OCI-M1 (cell line): ENCODE measurements at places on chromosomes 5 and 9.

DNA sequence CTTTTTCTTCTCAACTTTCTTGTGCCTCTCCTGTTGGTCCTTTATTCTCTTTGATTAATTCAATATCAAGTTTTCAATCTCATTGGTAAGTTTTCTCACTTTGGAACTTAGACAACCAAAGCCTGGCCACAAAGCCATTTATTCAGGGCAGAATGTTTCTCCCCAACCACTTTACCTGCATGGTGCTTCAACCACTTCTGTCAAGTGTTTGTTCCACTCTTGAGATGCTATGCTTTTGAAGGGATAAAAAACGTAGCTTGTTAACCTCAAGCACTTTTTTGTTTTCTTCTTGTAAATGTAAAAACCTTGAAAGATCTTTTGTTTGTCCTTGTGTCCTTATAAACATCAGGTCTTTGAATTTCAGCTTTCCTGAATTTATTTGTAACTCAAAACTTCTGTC, 966.7 kb downstream of the MAT2B start:
- no peak for DNase-seq

DNA sequence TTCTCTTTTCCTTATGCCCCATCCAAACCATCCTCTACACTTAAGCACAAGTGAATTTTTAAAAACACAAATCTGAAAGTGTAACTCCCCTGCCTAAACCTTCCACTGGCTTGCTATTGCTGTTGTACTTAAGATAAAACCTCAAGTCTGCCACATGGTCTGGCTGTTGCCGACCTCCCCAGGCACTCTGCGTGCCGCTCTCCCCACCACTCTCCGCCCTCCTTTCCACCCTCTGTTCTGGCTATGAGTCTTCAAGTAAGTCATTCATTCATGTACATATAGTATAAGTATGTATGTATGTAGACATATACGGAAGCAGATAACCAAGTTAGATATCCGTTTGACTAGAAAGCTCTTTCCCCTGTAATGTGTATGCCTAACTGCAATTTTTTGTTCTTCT, 94.7 kb upstream of the ANKRD55 start:
- DNase-seq, result peak; percentile 21

DNA sequence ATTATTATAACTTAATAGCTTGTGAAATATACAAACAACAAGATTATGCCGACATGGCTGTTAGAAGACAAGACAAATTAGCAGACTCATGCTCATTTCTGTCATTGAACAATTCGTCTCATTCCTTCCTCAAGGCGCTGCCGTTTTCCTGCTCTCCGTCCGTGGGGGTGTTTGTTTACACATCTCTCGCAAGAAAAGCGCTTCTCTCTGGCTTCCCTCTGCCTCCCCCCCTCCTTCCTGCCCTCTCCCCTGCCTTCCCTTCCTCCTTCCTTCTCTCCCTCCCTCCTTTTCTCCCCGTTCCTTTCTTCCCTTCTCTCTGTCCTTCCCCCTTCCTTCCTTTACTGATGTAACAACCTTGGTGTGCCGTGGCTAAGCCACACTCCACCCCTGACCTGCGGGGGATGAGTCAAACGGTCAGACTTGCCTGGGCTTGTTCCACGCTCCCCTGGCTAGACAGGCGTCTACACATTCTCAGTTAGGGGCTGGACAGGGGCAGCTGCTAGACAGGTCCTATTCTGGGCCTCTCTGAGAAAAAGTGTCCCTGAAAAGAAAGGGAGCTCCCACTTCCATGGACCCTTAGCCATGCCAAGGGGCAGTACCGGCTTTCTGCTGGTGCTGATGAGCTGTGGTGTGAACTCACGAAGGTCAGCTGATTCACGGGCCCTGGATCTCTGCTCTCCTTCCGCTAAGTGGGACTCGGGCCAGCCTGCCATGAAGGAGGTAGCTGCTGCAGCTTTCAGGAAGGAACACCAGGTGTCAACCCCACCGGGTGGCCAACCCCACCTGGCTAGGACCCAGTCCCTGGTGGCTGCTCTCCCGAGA, 32.0 kb upstream of the SPTLC1 start:
- DNase-seq, result peak; percentile 43

GRCh38 chr5:176644878-176645670, 2.2 kb upstream of the TSPAN17 start:
- DNase-seq, result no peak

DNA sequence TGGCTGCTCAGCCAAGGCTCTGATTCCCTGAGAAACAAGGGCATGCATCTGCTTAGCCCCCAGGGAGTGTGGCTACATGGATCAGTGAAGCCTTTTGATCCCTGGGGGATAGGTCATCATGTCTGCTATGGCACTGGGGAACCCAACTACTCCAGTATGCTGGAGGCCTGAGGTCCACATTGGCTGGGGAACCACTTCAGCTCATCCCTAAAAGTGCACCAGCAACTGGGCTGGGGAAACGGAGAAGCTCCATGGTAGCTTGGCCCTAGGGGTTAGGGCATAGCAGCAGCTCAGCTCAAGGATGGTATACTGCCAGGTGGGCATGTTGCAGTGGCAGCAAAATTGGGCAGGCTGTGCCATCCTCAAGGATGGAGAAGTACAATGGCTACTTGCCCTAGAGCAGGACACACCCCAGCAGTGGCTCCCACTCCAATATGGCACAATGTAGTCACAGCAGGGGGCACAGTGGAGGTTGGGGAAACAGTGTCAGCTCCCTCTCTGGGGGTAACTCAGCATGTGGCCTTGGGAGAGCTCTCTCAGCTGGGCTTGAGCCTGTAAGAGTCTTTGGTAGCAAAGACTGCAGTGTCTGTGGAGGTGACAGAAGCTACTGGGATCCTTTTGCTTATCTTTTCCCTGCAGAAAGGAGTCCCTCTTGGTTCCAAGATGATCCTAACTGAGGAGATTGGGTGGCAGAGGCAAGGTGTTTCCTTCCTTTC, 111.5 kb upstream of the FSTL4 start:
- DNase-seq, result no peak

- DNase-seq, result no peak
Observed at GRCh38 chr9:132645306-132645705, 24.5 kb downstream of the DDX31 start.

- DNase-seq, result no peak
Observed at GRCh38 chr9:130962418-130963316, 23.6 kb upstream of the FIBCD1 start.

GRCh38 chr5:80355686-80356085, 35.9 kb downstream of the SPZ1 start:
- DNase-seq, result no peak

- DNase-seq, result no peak
Observed at GRCh38 chr9:120378680-120379079, 201.3 kb downstream of the CDK5RAP2 start.

GRCh38 chr5:122877518-122877917, 32.1 kb downstream of the SNX24 start:
- DNase-seq, result no peak

DNA sequence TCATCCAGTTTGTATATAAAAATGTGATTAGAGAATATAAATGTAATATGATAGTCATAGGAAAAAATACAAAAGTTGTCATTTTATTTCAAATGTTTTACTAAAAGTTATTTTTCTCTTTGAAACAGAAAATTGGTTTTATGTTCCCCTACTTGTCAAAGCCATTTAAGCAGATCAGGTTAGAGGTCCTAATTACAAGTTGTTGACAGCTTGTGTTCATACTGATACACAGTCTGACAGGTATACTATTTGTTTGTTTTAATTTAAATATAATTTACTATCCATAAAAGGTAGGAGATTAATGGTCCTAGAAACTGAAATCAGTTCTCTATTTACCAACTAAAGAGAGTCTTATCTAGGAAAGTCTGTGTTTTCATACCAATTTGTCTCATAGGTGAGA, 250.4 kb upstream of the TMEM161B start:
- DNase-seq, result no peak

DNA sequence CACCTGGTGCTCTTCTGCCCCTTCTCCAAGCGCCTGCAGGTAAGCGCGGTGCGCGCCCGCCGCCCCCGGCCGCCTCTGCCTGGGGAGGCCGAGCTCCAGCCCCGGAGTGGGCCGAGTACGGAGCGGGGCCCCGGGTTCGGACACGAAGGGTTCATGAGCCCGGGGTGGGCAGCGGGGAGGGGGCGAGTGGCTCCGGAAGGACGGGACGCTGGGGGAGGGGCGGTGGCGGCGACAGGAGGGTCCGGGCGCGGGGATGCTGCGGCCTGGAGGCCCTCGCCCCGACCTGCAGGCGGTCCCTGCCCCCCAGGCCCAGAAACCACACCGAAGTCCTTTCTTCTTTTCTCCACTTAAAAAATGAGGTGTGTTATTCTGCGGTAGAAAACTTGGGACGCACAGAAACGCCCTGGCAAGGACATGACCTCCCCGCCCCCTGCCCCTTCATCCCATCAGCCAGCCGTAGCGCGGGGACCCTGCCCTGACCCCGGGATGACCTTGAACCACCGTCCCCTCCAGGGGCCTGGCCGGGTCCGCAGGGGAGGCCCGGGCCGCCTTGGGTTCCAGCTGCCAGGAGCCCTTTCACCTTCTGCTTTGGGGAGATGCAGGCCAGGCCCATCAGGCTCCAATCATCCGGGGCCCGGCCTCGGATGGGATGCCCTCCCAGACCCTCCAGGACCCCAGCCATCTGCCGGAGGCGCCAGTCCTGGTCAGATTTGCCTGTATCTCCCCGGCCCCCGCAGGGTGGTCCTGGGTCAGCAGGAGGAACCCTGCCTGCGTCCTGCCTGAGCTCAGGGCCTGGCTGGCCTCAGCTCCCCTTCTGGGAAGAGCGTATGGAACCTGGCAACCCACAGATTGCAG, 545 bp downstream of the DIPK1B start:
- DNase-seq, result no peak

DNA sequence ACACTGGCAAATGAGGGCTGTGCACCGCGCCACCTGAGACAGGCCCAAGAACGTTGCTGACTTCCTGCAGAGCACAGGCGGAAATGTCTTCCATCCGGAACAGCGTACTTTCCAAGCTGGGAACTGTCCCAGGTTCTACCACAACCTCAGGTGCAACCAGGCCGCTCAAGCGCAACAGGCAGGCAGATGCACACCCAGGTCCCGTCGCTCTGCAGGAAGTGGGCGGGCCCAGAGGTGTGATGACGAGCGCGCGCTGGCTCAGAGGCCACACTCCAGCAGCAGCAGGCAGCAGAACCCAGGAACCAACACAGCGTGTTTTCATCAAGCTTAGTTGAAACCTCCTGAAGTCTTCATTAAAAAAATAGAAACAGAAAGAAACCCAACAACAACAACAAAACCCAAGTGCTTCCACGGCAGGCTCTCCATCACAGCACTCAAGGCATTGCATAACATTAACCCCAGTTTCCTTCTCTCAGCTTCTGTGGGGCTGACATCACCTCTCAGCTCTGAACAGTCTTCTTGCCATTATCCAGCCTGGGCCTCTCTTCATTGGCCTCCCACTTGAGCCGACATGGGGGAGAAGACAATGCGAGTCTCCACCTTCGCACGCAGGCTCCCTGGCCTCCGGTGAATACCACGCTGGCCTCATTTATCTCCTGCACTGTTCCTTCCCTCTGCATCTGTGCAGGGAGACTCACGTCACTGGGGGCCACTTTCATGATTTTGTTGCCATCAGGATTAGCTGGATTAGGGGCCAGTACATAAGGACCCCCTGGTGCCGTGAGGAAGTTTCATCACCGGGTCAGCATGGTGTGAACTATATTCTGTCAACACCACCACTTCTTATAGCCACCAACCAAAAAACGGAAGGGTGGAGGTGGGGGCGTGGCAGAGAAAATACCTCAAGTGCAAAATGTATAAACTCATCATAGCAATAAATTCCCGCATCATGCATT, 22.1 kb downstream of the PTCH1 start:
- peak; percentile 53 for DNase-seq

DNA sequence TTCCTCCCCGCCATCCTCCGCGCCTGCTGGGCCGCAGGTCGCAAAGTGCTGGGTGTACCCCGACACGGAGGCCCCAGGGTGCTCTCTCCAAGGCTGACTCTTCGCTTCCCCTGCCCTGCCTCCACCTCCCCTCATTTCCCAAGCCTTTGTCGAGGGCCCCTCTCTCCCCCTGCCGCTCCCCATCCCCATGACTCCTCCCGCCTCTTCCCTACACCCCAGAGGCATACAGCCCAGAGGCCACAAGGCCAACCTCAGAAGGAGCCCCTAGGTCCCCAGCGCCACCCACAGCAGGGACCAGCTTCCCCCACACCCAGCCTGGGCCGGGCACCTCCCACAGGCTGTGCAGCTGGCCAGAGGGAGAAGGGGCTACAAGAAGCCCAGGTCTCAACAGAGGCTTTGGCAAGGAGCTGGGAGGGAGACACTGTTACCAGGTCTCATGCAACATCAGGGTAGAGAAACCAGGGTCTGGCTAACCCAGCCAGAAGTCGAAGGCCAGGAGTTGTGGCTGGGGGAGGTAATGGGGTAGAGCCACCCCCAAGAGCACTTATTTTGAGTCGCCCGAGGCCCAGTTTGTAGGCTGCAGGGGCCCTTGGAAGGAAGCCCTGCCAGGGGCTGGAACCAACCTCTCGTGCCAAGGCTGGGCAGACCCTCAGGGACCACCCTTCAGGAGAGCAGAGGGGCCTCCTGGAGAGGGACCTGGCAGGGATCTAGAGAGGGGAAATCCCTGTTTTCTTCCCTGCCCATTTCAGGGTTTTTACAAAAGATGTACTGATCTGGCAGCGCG, 24.5 kb upstream of the SARDH start:
- DNase-seq, result no peak

GRCh38 chr5:33067291-33067690, 356.2 kb downstream of the NPR3 start:
- no peak for DNase-seq

DNA sequence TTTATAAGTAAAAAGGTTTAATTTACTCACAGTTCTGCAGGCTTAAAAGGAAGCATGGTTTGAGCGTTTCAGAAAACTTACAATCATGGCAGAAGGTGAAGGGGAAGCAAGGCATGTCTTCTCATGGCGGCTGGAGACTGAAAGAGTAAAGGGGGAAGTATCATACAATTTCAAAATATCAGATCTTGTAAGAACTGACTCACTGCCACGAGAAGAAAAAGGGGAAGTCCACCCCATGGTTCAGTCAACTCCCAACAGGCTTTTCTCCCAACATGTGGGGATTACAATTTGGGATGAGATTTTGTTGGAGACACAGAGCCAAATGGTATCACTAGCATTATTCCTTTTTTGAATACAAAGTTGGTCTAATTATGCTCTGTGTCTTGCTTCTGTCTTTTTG, 627.9 kb upstream of the ST8SIA4 start:
- DNase-seq, result peak; percentile 87

DNA sequence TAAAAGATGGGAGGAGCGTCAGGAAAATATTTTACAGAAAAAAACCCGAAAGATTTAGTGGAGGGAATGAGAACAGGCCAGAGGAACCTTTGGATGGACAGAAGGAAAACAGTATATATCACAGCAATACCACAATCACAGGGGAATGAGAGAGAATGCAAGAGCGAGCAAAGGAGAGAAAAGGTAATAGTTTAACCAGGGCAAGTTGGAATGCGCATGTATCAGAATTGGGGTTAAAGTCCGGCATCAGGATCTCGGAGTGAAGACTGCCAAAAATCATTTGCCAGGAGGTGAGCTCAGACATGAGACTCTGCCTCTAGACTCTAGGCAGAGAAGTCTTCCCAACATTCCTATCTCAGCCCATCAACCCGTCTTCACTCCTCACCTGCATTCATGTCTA, 36.8 kb downstream of the PCDHGC5 start:
- no peak for DNase-seq

DNA sequence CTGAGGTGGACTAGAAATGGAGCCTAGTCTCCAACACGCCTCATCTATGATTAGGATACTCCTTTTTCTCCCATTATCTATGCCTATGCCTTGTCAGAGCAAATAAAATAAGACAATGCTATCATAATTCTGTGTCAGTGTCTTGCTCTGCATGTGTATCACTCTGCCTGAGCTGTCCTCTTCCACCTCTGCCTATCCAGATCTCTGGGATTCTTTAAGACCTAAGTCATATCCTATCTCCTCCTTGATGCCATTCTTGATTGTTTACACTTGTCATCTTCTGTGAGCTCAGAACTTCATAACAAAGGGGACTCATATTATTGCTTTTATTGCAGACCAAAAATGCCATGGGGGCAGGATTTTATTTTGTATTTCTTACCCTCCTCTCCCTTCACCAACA, 351.2 kb upstream of the C9orf72 start:
- DNase-seq, result no peak
